ENCODE measurements at places on chromosomes 3 and 15.

- DNase-seq: no peak
Measured at GRCh38 chr3:120029749-120030148, 64.5 kb downstream of the GSK3B start.

DNA sequence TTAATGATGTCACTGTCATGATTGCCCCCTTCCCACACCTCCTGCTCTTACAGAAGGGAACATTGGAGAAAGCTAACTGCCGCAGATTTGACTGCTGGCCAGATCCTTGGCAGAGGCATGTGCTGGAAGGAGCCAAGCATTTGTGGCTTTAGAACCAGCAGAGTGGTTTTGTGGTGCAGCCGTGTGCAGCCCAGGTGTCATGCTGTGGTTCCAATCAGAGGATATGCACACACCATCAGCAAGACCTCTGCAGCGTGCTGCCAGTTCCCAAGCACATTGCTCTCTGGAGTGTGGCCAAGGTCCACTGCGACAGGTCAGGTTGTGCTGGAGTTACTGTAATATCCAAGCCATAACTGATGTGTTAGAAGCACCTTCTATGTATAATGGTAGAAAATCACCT, 61.6 kb downstream of the OTOL1 start:
- no peak for DNase-seq

DNA sequence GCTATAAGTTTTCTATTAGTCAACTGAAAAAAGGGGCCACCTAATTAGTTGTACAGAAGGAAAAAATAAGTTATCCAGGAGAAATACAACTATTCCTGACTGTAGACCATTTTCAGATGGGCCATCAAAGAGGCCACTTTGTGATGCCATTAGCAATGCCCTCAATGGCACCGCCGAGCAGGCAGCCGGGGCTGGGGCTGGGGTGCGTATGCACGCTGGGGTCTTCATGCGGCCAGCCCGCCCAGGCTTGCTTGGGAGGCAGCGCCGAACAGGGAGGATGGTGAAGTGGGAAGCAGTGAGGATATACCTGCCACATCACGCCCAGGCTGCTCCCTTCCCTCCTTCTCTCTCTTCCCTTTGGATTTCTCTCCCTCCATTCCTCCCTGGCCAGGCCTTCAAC, 128.4 kb downstream of the XXYLT1 start:
- DNase-seq: no peak

DNA sequence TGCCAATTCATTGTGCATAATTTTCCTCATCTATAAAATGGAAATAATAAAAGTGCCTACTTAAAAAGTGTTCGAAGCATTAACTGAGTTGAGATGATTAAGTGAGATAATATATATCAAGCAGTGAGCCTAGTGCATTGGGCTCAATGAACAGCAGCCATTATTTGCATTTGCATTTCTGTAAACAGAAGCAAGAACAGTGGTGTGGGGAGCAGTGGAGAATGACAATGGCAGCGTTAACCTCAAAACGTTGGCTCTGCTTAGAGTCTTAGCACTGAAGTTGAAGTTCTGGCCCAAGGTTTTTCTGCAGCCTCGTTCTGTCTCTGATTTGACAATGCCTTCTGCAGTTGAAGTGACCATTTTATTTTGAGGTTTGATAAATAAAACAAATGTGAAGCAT, 466.3 kb upstream of the ONECUT1 start:
- DNase-seq: no peak

- DNase-seq: no peak
Measured at GRCh38 chr3:189822726-189823125, 191.5 kb downstream of the TP63 start.

GRCh38 chr3:119976214-119976613, 118.0 kb downstream of the GSK3B start:
- DNase-seq: no peak
